ENCODE measurements at places on chromosomes 2 and 18.

- no peak for DNase-seq
These were observed 30.6 kb downstream of the FAM178B start for GRCh38 chr2:96955762-96956161.

GRCh38 chr18:51211552-51211951 lies 14.1 kb upstream of the MEX3C start:
- peak; percentile 68 for DNase-seq

DNA sequence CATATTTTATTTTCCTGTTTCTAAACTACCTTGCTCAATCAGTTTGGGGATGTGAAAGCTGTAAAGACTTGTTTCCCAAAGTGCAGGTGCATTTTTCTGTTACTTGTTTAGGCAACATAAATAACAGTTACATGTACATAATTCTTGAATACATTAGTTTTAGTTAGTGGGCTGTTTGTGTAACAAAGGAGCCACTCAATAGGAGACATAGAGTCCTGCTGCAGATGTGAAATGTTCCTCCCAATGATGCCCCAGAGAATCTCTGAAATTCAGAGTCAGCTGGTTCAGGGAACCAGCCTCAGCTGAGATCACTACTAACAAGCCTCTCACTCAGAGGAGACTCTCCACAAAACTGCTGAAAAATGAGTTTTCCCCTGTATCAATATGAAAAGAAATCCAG lies 91.5 kb upstream of the TWSG1 start:
- DNase-seq: no peak

- DNase-seq: no peak
These were observed 23.1 kb downstream of the PDK1 start for GRCh38 chr2:172578860-172579512.

GRCh38 chr2:187500585-187501359 lies 52.7 kb upstream of the CALCRL start:
- DNase-seq: peak; percentile 10

DNA sequence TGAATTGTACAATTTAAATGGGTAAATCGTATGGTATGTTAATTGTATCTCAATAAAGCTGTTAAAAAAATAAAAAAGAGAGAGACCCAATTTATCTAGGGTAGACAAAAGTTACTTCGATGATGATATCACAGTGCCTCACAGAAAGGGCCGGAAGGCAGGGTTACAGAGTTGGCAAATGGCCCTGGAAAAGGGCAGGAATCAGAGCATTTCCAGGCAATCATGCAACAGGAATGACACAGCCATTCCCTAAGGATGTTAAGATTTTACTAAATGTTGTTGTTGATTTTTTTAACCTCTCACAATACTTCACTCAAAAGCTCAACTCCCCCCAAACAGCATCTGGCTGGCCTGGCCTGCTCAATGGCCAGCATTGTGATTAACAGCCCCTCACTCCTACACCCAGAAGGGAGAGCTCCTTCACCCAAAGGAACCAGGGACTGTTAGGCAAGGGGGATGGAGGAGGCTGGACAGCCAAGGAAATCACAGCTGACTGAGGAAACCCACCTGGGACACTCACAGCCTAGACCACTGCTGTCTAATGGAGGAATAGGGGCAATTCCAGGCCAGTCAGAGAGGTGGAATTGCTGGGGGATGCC lies 7.7 kb upstream of the SP100 start:
- peak; percentile 90 for DNase-seq

- no peak for DNase-seq
These were observed 286.7 kb upstream of the LRRTM1 start for GRCh38 chr2:80591233-80591632.

DNA sequence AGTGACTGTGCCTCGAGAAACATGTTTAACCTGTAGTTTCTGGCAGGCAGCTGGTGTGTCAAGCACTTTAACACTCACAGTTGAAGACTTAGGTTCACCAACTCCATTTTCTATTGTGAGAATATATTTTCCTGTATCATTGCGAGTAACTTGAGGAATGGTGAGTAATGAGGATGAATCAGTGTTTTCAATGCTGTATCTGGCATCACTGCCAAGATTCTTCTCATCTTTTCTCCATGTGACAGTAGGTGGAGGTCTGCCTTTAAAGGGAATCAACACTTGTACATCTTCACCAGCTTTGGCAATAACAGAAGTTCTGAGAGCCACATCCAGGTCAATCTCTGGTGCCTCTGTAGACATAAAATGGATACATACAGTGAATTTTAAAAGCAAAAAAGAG lies 72.8 kb downstream of the PLEKHA3 start:
- DNase-seq: peak; percentile 88

DNA sequence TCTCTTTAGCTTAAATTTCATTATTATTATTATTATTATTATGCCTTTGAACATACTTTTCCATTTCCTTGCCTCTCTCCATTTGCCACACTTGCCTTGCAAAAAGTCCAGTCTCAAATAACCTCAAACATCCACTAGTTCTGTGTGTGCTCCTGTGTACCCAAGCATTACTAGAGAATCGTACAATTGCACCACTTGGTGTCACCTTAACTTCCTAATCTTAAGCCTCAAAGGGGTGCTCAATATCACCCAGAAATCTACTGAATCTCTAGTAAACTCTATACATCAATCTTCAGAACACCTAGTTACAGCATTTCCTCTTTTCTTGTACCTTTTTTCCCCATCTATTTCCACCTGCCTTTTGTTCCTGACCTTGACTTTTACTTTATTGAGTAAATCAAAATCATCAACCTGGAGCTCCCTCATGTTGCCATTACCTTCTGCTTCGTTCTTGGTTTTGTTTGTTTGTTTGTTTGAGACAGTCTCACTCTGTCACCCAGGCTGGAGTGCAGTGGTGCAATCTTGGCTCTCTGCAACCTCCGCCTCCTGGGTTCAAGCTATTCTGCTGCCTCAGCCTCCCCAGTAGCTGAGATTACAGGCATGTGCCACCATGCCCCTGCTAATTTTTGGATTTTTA lies 12.5 kb upstream of the SOS1 start:
- DNase-seq: no peak

- DNase-seq: peak; percentile 16
These were observed 498.2 kb upstream of the TCF4 start for GRCh38 chr18:56086176-56086575.

DNA sequence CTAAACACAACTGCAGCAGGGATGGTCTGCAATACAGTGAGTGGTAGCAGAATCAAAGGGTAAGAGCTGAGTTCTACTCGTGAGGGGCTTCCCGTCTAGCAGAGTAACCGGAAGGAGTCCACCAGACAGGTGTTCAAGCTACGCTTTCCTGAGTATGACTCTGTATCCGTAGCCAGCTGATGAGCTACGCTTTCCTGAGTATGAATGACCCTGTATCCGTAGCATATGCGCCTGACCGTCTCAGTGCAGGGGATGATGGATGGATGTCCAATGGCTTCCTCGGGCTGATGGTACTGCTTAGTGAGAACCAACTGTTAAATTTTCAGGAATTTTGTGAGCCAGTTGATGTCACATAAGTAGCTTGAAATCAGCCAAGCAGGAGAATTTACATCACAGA lies 244.1 kb upstream of the MYT1L start:
- no peak for DNase-seq

- DNase-seq: no peak
These were observed 45.5 kb downstream of the GATA6 start for GRCh38 chr18:22214731-22215528.

DNA sequence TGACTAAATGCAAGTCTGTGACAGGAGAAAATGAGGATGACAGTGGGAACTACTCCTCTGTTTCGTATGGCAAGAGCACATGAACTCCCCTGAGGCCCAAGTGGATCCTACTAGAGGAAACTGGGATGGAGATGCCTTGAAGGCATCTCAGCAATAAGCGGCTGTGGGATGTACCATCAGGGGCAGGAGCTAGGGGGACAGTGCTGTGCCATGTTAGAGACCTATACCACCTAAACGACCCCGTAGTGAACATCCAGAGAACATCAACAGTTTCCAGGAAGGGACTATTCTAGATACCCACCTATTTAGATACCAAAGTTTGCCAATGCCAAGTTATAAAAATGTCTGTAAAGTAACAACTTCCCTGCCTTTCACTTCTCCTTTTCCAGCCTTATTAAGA lies 860.8 kb upstream of the ACVR2A start:
- DNase-seq: no peak

DNA sequence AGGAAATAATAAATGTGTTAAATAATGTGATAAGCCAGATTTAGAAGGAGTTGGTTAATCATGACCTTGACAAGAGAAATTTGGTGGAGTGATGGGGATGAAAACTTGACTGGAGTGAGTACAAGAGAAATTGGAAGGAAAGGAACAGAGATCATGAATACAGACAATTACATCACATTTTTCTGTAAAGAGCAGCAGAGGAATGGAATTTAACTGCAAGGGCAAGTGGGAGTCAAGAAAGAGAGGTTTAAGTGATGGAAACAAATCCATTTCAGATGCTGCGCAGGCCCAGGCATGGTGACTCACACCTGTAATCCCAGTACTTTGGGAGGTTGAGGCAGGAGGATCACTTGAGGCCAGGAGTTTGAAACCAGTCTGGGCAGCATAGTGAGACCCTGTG lies 46.7 kb downstream of the ICA1L start:
- DNase-seq: no peak

- no peak for DNase-seq
These were observed 1029.1 kb upstream of the KLHL29 start for GRCh38 chr2:22355816-22356433.
